ENCODE measurements at places on chromosomes 6 and 20. TPM values are rescaled to one million over a fixed set of nuclear protein-coding genes. Genes with fewer than 3 reads are reported as not detected.
A peak's percentile ranks its signal among the peaks of the same experiment; 100 is the strongest.

Gene PABPC1L
- total RNA-seq = 2.7 TPM

DNA sequence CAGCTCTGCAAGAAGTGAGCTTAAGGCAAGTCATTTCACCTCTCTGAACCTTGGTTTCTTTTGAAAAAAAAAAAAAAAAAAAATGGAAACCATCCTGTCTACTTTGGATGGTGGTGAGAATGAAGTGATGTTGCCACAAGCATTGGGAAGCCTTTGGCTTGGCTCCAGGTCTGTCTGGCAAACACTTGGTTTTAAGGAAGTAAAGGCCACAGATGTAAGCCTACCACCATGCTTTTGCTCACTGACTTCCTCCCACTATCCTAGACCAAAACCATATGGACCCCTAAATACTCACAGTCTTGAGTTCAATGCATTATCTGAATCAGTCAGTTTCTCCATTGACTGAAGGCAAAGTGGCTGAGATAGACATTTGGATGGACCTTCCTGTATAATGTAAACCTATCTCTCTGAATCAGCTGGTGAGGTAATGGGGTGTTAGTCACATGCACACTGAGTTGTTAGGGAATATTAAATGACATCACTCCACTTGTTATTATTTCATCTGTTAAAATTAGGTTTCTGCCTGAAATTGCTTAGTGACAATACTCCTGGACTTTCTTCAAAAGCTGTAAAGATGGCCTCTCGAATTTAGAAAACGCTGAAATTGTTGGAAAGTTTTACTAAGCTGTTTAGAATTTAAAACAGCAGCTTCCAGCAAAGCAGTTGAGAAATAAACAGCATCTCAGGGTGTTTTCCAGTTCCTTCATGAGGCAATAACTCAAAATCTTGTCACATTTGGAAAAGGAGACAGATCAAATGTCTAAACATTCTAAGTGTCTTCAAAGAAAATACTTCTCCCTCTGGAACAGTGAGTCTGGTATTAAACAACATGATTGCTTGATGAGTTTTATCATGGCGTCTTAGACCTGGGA is 833.5 kb downstream of the DHX35 start:
- DNase-seq = peak; percentile 25

Gene PTPRT
- total RNA-seq = 0.10 TPM

DNA sequence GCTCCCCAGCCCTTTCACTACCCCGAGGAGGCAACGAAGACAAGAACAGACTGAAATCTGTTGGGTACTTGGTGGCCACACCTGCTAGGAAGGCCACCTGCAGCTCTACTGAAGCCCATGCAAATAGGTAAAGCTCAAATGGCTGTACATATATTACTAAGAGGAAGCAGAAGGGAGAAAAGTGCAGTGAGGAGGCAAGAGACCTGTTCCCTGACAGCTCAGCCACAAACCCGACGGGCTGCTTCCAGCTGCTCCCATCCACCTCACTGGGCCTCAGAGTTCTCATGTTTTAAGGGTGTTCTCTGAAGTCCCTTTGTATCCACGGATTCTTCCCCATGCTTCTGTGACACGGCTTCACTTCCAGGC is 24.6 kb downstream of the TRAM2 start:
- no peak for DNase-seq

- no peak for DNase-seq
Measured at GRCh38 chr6:138416206-138416605, 12.2 kb downstream of the HEBP2 start.

Gene PLAGL1
- total RNA-seq = 10.9 TPM

DNA sequence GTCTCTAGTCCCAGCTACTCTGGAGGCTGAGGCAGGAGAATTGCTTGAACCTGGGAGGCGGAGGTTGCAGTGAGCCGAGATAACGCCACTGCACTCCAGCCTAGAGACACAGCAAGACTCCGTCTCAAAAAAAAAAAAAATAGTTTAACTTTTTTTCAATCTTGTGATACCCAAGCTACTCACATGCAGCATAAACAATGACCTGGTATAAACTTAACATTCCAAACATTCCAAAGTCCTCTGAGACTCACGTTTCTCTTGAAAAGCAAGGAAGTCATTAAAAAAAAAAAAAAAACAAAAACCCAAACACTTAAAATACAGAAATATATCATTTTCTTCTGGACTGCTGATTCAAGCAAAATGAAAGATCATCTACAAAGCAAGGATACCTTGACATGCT is 14.3 kb downstream of the CRNKL1 start:
- no peak for DNase-seq

DNA sequence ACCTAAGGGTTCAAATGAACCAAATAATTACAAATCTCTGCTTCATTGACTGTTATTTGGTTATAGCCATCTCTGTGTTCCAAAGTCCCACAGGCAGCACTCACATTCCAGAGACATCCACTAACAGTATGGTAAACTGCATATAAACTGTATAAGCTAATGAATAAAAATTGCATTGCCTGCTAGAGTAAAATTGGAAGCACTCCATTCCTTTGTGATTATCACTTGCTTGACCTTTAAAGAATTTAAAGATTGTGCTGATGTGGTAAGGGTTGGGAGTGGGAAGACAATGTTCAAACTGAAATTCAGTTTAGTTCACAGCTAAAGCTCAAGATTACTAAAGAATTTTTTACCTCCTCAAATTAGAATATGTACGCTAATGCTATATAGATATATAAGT is 31.0 kb upstream of the OSTM1 start:
- no peak for DNase-seq

DNA sequence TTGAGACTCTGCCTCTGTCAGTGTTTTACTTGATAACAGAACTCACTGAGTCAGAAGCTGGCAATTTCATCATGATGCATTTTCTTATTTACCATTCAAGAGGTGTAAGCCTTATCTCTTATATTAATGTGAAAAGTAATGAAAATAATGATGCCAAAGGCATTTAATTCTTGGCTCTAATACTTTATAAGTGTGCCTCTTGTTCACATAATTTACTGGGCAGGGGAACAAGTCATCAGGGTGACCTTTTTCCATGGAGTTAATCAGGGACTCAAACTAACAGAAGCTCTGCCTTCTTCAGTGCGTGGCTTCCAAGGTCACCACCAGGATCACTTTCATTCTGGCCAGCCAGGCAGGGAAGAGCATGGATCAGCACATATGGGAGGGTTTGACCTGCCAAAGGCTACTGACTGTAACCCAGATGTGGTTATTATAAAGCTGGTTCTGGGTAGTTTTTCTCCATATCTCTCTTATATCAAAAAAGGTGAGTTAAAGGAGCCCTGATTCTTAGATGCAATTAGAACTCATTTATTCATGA is 5.2 kb upstream of the PLCB1 start:
- DNase-seq = no peak

Gene SPAG4
- 3.1 TPM for total RNA-seq

DNA sequence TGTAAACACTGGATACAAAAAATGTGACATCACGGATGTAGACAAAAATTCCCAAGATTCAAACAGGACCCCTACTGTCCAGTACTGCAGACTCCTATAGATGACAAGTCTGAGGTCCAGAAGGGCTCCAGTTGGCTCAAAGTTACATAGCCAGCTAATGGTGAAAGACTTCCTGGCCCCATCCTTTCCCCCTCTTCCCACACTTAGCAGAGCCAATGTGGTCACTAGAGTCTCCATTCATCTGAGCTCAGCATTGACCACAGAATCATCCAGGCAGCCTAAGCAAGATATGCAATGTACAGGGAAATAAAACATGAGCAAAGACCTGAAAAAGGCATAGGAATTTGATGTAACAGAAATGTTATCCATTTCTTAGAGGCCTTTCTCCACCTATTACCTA is 180.5 kb downstream of the ADAT2 start:
- DNase-seq = no peak
